ENCODE measurements at places on chromosomes 5 and 9. TPM values are rescaled to one million over a fixed set of nuclear protein-coding genes. Genes with fewer than 3 reads are reported as not detected.

The UBE2QL1 gene
- 0.09 TPM for total RNA-seq

The CXCL14 gene
- total RNA-seq: not detected

The CDC20B gene
- total RNA-seq: not detected

The MYMK gene
- total RNA-seq: not detected

The FOCAD gene
- total RNA-seq: 84.9 TPM

The INSL6 gene
- total RNA-seq: not detected

The DOCK2 gene
- 0.75 TPM for total RNA-seq

The QRFP gene
- not detected for total RNA-seq

The PCDHGB5 gene
- 14.3 TPM for total RNA-seq

The GRIN3A gene
- total RNA-seq: not detected

The CTSV gene
- total RNA-seq: 0.54 TPM

The HMCN2 gene
- under 0.01 TPM for total RNA-seq

The LCN9 gene
- not detected for total RNA-seq

The MARVELD2 gene
- 1.7 TPM for total RNA-seq

The SPINK4 gene
- not detected for total RNA-seq

The IFNW1 gene
- total RNA-seq: not detected

All from endothelial cell of coronary artery (primary cell).